T-cell (primary cell): ENCODE measurements at places on chromosomes 2 and 18. TPM values are rescaled to one million over a fixed set of nuclear protein-coding genes. Genes with fewer than 3 reads are reported as not detected.

GRCh38 chr2:105455488-105456003, 56.7 kb upstream of the FHL2 start:
- DNase-seq = no peak

Gene ORC2
- total RNA-seq = 50.6 TPM

Gene PER2
- 24.5 TPM for total RNA-seq

DNA sequence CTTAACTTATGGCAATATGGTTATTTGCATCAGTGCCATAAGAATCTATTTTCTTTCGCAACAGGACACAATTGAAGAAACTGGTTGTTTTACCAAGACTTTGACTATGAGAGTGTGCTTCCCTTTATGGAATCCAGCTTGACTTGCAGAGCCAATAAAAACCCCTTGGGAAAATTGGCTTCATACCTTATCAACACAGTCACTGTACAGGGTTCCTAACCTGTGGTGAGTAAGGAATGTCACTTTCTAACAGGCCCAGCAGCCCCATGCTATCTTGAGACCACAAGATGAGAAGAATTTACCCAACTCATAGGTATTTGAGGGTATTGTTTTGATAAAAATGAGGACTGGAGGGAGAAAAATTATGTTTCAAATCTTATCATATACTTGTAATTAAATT, 418.5 kb upstream of the MAP2 start:
- DNase-seq = no peak

GRCh38 chr2:47078541-47079482, 76.3 kb downstream of the STPG4 start:
- no peak for DNase-seq

GRCh38 chr18:4987452-4988405, 209.3 kb downstream of the AKAIN1 start:
- no peak for DNase-seq

DNA sequence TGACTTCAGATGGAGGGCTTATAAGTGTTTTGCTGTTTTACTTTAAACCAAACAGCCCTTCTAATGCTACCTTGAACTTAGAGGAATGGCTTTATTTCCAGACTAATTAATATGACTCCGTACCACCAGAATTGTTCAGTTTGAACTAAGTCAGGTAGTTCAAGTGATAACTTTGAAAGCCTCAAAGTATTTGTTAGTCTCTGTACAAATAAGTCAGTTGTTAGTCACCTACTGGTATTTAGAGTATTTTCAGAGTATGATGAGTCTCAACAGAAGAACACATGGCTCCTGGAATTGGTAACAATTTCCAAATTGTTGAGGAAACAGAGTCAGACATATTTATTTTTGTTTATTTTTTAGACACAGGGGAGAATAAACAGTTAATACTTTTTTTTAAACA, 381.8 kb upstream of the NRXN1 start:
- no peak for DNase-seq

Gene IL1R1
- total RNA-seq = 2.2 TPM

Gene NTSR2
- total RNA-seq = not detected

Gene TUBA4B
- not detected for total RNA-seq

Gene WNT10A
- total RNA-seq = 3.1 TPM

Gene KIAA2012
- not detected for total RNA-seq

Gene STPG4
- total RNA-seq = 0.50 TPM

DNA sequence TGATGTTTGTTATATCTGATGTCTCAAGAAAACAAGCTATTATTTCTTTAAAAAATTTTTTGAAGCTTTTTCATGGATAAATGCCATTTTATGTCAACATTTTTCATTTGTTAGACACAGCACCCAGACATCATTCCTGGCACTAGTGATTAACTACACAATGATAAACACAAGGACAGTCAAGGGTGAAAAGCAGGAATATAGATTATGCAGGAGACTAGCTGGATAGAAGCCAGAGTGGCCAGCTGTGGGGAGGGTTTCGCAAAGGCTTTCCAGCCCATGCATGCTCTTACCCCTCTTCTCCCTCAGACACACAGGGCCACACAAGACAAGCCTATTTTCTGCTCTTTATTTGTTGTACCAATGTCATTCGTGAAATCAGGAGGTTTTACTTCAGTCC, 127.1 kb upstream of the TTC39C start:
- no peak for DNase-seq

Gene TUBA3E
- total RNA-seq = not detected

DNA sequence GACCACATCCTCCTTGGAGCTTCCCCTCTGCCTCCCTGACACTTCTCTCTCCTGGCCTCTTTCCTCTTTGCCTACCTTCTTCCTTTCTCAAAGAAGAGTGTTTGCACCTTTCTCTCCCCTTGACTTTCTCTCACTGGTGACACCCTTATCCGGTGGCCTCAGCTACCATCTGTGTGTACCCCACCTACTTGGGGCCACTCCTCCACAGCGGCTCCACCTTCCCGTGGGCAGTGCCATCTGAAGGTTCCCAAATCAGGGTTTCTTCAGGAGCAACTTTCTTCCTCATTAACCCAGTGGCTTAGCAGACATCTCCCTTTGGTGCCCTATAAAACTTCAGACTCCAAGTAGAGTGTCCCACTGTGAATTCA, 5.3 kb upstream of the NCL start:
- no peak for DNase-seq

GRCh38 chr18:7152440-7152839, 34.8 kb upstream of the LAMA1 start:
- DNase-seq = no peak

GRCh38 chr2:100730290-100730868, 89.6 kb upstream of the NPAS2 start:
- DNase-seq = peak; percentile 26

Gene STEAP3
- 0.20 TPM for total RNA-seq

DNA sequence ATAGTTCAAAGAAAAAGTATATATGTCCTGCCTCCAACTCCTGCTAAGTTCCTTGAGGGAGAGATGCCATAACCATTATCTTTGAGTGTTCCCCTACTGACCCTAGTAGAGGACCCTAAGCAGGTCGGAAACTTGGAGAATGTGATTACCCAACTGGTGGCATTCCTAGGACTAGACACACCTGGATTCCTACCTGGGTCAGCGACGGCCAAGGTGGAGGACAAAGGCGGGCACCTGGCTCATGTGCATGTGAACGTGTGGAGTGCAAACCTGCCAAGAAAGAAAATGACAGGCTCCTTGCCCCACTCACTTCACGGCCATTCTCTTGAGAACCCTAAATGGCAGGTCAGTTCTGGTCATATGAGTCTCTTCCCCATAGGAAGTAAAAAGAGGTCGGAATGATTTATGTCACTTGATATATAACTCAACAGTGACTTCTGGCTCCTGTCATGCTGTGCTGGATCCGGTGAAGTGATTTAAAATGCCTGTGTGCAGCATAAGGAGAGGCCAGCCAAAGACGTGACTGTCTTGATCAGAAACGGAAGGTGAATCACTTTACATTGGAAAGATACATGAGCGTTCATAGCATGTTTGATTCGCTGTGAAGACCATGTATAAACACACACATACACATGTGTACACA, 371.6 kb downstream of the EIPR1 start:
- no peak for DNase-seq

Gene GCKR
- total RNA-seq = 0.23 TPM

GRCh38 chr2:191030521-191031154, 16.7 kb upstream of the STAT1 start:
- DNase-seq = no peak

Gene TGFA
- 4.6 TPM for total RNA-seq

Gene CFAP65
- not detected for total RNA-seq

Gene PAIP2B
- 5.3 TPM for total RNA-seq

Gene ZDBF2
- total RNA-seq = 14.5 TPM
